Left ventricle myocardium inferior (tissue), 1 donor: ENCODE measurements at places on chromosomes 1 and 21.

GRCh38 chr1:222995620-222996309 lies 147.3 kb downstream of the TLR5 start:
- no peak for DNase-seq

DNA sequence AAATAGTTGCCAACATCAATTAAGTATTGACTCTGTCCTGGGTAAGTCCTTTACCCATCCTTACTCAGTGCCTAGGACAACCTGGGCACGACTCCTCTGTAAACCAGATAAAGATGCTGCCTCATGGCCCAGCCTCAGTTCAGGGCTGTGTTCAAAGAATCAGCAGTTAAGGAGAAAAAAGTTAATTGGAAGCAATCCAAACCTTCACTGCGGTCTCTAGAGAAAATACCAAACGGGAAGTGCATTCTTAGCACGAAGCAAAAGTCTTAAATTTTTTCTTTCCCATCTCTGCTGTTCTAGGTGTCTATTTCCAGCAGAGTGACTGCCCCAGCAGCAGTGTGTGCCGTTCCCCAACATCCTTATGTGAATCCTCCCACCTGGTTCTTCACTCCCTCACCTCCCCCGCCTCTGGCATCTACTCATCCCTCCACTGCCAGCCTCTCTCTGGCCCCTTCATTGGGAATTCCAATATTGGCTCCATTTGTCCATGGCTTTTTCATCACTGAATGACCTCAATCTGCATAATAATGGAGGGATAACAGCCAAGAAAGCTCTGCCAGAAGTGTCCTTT lies 23.2 kb downstream of the KANK4 start:
- no peak for DNase-seq

- DNase-seq: no peak
Observed at GRCh38 chr1:163538667-163539066, 216.9 kb downstream of the NUF2 start.

GRCh38 chr1:199688133-199688676 lies 339.3 kb upstream of the NR5A2 start:
- DNase-seq: no peak

DNA sequence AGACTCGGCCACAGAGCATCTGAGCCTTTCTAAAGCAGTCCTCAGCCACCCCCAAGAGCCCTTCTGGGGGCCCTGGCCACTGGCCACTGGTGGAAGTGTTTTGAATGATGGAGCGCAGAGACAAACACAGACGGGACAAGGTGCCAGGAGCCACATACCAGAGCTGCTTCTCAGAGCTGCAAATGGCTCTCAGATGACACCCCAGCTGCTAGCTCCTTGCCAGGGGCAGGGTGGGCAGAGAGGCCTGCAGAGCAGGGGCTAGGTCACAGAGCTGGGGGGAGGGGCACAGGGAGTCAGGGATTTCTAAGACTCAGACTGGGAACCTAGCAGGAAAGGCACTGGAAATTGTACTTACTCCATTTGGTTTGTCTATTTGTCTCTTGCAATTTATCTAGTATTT lies 30.4 kb downstream of the KCNN3 start:
- peak; percentile 39 for DNase-seq

- no peak for DNase-seq
Observed at GRCh38 chr21:35281956-35282355, 232.9 kb upstream of the RUNX1 start.

GRCh38 chr1:47921935-47922415 lies 75.2 kb downstream of the TRABD2B start:
- DNase-seq: no peak

DNA sequence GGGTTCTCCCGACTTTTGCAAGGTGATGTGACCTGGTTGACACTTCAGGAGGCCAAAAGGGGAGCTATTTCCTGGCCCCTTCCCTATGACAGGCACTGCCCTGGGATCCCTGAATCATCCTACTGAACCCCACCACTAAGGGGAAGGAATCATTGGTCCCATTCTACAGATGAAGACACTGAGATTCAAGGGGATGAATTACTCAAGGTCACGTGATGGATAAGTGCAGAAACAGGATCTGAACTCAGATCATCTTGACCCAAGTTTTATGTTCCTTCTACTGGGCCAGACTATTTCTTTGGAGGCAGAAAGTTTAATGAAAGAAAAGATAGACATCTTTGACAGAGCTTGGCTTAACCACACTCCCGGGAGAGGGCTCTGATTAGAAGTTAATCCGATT lies 258.7 kb downstream of the RRAGC start:
- no peak for DNase-seq

DNA sequence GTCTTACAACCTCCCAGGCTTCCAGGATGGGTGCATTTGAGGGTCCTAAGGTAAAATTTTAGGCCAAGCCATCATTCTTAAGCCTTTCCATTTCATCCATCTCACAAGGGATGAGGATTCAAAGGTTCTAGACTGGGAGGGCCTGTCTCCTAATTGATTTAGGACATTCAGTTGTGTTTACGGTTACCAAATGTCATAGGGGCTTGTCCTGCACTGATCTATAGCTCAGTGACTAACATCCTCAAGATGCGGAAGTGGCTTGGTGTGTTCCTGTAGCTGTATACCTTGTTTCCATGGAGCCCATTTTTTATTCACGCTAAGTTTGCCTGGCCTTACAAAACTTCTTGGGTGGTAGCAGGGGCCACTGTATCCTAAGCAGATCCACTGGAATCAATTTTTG lies 52.8 kb downstream of the DUSP10 start:
- no peak for DNase-seq

DNA sequence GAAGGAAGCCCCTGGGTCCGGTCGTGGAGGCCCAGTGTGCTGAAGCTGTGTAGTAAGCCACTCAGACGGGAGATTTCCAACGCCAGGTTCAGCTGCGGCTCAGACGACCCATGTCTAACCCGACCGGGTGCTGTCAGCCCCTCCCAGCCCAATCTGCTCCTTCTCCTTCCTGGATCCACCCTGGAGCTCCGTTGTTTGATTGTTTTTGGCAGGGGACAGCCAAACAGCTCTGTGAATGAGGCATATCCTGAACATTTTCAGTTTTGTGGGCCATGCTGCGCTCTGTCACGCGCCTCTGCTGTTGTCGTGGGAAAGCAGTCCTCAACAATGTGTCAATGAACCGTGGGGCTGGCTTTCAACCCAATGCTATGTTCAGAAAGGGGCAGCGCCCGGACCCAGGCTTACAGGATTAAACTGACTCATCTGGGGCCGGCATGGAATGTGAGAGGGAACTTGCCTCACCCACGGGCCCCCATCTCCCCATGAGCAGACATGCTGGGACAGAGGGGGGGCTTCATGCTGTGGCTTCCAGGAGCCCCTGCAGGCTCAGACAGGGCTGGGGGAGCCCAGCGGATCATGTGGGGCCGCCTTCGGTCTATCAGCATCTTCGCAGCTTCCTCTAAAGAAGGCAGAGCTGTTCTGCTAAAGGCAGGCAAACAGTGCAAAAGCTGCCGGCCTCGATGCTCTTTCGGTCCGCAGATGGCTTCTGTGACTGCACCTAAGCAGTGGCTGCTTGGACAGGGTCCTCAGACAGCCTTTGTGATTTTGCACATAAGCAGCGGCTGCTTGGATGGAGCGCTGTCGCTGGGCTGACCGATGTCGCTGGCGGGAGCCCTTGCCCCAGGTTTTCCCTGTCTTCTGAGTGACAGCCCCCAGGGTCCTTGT lies 101.7 kb downstream of the RIPK4 start:
- DNase-seq: no peak

DNA sequence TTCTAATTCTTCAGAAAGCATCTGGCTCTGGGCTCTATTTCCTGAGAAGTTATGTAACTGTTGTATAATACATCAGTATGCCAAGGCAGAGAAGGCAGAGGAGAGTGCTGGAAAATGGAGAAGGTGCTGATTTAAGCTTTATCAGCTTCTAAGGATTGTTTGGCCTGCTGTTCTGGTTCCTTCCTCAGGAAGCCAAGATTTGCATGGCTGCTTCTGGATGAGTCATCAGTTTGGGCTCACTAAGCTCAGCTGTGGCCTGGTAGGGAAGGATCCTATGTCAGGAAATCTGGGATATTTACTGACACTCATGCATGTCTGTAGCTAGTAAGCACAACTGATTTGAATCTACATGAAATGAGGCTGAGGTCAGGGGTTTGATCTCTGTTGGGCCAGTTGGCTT lies 73.2 kb upstream of the ADGRL4 start:
- no peak for DNase-seq

DNA sequence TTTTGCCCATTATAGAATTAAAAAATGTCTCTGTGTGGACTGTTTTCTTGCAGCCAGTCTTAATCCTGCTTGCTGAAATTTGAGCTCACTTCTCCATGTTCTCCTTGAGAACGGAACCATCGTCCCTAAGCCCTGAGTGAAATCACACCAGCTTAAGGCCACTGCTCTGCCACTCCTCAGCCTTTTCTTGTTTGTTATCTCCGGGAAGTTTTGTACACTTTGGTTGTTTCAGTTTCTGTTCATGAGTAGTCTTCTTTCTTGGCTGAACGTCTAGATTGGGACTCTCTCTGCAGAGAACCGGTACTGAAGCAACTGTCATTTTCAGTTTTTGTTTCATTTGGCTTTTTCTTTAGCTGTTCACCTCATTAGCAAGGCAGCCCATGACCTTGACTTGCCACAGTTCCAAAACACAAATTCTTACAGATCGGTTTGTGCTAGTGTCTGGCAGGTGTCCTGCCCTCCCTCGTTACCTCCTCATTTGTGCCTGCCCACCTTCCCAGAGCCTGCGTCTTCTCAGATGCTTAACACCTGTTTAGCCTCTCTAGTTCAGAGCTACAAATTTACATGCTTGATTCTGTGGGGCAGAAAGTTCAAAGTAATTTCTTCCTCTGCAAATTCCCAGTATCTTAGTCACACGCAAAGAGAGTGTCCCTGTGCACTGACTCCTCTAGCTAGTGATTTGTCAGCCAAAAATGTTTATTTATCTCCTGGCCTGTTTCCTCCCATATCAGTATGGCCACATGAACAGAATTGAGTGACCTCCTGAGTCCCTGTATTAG lies 12.4 kb downstream of the PSEN2 start:
- DNase-seq: no peak

DNA sequence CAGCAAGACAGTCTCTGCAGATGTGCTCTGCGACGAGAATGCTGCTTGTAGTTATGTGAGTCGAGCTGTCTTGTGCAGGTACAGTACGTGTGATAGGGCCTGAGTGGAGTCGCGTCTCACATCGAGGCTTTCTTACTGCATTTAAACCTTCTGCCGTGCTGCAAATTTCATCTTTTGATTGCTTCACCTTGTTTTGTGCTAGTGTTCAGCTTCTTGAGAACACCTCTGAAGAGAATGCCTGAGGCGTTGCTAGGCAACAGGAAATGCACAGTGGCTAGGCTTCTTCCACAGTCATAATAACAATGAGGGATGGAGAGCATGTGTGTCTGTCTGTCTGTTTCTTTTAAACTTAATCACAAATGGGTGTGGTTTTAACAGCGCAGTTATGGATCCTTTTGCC lies 52.9 kb downstream of the MRPS6 start:
- DNase-seq: no peak

- DNase-seq: no peak
Observed at GRCh38 chr1:113041569-113042284, 31.3 kb upstream of the LRIG2 start.

- no peak for DNase-seq
Observed at GRCh38 chr1:165696625-165697100, 1.7 kb downstream of the ALDH9A1 start.

- peak; percentile 26 for DNase-seq
Observed at GRCh38 chr1:47438165-47439016, 547 bp downstream of the FOXD2 start.

DNA sequence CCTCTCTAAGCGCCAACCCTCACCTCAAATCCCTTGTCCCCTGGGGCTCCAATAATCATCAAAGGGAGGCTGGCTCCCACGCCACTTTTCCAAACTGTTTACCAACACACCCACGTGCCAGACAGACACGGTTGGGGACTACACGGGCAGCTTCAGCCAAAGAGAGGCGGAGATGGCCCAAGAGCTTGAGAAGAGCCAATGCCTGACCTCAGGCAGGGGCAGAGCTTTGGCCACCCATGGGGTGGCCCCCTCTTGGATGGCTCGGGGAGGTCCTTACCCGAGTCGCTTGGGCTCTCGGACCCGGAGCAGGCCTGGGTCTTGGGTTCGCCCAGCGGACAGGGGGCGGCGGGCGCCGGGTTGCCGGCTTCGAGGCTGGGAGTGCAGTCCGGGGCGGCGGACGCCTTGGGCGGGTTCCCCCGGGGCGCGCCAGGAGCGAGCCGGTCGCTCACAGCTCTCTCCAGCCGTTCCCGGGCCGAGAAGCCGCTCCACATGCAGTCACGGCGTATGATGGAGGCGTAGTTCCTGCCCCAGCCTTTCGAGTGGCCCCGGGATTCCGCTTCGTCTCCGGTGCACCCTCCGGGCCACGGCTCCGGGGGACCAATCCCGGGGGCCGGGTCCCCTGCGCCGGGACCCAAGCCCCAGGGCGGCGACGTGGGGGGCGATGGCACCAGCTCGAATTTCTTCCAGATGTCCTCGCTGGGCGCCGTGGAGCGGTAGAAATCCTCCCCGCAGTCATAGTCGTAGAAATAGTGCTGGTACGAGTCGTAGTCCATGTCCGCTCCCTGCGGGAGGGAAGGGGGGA lies 854 bp downstream of the MYCL start:
- peak; percentile 18 for DNase-seq

DNA sequence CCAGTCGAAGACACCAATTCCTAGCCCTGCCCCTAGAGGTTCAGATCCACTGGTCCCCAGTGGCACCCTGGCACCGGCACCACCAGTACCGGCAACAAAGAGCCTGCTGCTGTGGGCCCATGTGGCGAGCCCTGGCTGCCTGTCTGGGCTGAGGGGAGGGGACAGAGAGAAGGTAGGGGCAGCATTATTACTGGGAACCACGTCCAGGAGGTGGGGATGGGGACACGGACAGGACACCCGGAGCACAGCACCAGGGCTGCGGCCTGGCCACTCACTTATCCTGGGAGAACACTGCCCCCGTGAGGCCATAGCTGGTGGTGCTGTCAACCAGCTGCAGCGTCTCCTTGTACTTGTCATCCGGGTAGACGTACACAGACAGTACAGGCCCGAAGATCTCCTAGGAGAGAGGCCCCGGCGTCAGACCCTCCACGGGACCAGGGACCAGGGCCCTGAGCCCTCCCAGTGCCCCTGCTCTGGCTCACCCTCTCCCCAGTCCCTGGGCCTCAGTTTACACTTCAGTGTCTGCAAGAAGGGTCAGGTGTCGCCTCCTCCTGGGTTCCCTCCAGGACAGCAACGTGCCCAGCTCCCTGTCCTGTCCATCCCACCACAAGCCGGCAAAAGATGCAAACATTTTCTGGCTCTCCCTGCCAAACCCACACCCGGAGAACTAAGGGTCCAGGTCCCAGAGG lies 15.8 kb upstream of the TAS1R2 start:
- peak; percentile 76 for DNase-seq

- no peak for DNase-seq
Observed at GRCh38 chr1:159474926-159475325, 35.4 kb downstream of the OR10J1 start.

GRCh38 chr1:9758559-9759121 lies 65.1 kb downstream of the CLSTN1 start:
- no peak for DNase-seq

DNA sequence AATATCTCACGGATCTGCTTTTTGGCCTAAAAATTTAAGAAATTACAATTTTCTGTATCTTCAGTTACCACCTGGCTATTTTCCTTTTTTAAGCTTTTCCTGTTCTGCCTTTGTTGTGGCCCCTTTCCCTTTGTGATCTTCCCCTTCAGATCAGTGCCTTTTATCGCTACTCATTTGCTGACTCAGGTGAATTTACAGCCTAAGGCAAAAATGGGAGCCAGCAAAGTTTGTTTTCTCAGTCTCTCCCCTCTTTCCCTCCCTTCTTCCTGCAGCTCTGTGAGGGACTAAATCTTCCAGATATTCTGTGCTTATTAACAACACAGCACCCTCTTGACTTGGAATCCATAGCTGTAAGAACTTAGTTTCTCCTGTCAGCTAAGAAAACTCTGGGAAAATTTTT lies 5.3 kb upstream of the PRRC2C start:
- DNase-seq: no peak
